ENCODE measurements at places on chromosomes 5 and 9. TPM values are rescaled to one million over a fixed set of nuclear protein-coding genes. Genes with fewer than 3 reads are reported as not detected.

DNA sequence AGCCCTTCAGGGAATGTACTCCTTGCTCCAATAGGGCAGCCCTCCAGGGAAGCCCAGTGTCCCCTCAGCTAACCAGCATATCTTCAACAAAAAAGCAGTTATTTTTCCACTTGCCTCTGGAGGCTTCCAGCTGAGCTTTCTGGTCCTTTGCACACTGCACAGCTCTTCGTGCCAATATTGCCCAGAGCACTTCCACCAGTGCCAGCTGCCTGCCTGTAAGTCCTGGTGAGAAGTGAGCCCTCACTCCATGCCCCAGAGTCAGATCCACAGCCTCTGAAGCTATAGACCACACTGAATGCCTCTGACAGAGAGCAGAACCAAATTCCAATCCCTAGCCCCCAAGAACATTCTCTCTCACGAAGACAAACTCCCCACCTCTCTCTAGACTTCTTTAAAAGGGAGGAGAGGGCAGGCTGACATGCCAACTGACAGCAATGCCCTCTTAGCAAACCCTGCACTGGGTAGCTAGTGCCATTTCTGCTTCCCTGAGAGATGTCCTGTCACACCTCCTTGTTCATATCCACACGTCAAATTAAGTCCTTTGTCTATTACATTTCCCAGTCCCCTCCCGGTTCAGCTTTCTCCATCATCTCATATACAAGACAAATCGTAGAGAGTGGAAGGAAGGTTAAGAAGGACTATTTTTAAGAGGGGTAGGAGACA lies 12.7 kb upstream of the HEXB start:
- no peak overlapping the region for H3K27ac ChIP-seq
- H3K27me3 ChIP-seq, result peaks cover 13% of the 10 kb centered on the region
- no peak for DNase-seq
- H3K36me3 ChIP-seq, result no peaks in the 10 kb centered on the region
- no peak overlapping the region for H3K4me3 ChIP-seq
- no peaks in the 10 kb centered on the region for H3K4me1 ChIP-seq

Gene PCDHB1
- not detected for total RNA-seq

GRCh38 chr9:121838746-121839669 lies 187.6 kb downstream of the DAB2IP start:
- H3K36me3 ChIP-seq, result no peaks in the 10 kb centered on the region
- H3K27me3 ChIP-seq, result peaks cover 8% of the 10 kb centered on the region
- no peak overlapping the region for H3K27ac ChIP-seq

GRCh38 chr9:82020331-82020730 lies 31.8 kb downstream of the SPATA31D1 start:
- H3K4me1 ChIP-seq, result no peaks in the 10 kb centered on the region
- H3K27ac ChIP-seq, result no peak overlapping the region
- no peak for DNase-seq
- no peak overlapping the region for H3K4me3 ChIP-seq

DNA sequence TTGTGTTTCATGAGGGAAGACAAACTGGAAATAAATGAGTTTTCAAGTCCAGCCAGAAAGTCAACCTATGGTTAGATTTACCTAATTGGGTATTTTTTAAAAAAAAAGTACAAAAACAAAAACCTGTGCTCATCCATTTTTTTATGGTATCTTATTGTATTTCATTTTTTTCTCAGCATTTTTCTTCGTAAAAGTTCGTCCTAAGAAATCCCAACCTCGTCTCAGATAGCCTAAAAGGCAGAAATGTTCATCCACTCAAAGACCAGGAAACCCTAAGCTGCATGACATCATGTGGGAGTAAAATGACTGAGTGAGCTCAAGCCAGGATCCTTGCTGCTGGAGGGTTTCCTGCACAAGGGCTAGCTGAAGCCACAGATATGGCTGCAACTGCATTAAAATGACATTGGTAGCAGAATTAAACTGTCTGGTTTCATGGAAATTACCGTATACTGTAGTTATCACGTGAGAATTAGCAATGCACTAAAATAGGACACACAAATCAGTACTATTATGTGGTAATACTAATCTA lies 70.4 kb downstream of the NFIB start:
- no peak overlapping the region for H3K27ac ChIP-seq
- H3K27me3 ChIP-seq, result no peaks in the 10 kb centered on the region
- H3K36me3 ChIP-seq, result no peaks in the 10 kb centered on the region
- no peak overlapping the region for H3K4me3 ChIP-seq

DNA sequence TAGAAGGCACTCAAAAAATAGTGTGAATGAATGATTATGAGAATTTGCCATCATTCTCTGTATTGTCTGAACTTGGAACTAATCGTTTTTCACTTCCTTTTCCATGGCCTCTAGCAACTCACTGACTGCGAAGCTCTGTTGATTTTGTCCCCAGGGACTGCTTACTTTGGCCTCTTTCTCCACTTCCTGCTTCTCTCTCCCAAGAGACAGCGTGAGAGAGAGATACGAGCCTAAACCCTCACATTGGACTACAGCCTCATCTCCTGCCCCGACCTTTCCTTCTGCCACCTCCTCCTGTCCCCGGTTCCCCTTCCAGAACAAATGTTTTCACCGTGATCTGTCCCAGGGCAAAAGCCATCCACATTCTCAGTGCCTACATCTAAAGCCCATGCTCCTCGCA lies 300.8 kb upstream of the PANK3 start:
- no peaks in the 10 kb centered on the region for H3K36me3 ChIP-seq
- H3K27ac ChIP-seq, result no peak overlapping the region
- DNase-seq, result no peak

Gene MYMK
- not detected for total RNA-seq

Gene CDX1
- not detected for total RNA-seq

- no peaks in the 10 kb centered on the region for H3K4me1 ChIP-seq
- no peak for DNase-seq
- H3K27me3 ChIP-seq, result no peaks in the 10 kb centered on the region
- H3K4me3 ChIP-seq, result no peak overlapping the region
- H3K27ac ChIP-seq, result no peak overlapping the region
Measured at GRCh38 chr9:135183069-135183468, 95.6 kb downstream of the OLFM1 start.

GRCh38 chr5:135433681-135434426 lies 13.3 kb downstream of the DCANP1 start:
- H3K4me1 ChIP-seq, result no peaks in the 10 kb centered on the region
- no peak overlapping the region for H3K27ac ChIP-seq
- H3K36me3 ChIP-seq, result no peaks in the 10 kb centered on the region
- H3K4me3 ChIP-seq, result no peak overlapping the region
- H3K27me3 ChIP-seq, result peaks cover 31% of the 10 kb centered on the region

- H3K36me3 ChIP-seq, result no peaks in the 10 kb centered on the region
- peaks cover 14% of the 10 kb centered on the region for H3K4me1 ChIP-seq
- H3K4me3 ChIP-seq, result peak overlapping the region; percentile 81
Measured at GRCh38 chr9:125746774-125747052, 460 bp upstream of the PBX3 start.

DNA sequence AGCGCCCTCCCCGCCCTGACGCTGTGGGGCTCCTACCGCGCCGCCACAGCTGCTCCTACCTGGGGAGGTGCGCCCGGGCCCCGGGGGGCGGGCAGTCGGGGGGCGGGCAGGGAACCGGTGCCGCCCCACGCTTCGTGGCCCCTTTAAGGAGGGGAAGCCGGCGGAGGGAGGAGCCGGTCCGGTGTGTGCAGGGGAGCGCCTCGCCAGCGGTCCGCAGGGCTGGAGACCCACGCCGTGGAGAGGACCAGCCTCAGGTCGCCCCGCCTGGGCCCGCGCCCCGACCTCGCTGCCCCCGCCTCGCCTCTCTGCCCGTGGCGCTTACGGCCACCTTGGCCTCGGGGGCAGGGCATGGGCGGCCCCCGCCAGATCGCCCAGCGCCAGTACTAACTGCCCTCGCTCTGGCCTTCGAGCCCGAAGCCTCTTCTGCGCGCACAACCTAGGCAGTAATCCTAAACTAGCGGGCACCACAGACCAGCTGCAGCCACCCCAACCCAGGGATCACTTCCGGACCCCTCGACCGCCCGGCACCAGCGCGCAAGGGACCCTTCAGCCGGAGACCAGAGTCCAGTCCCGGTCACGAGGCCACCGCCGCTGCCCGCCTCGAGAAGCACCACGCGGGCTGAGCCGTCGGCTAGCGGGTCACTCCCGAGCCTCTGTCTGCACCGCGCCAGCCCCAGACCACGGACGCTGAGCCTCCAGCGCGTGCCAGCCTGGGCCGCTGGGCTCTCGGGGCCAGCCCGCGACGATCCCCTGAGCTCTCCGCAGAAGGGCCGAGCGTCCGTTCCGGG lies at the start of gene FOXE1:
FOXE1 (plus strand) TSS at position 171 of the 788 bp plus-strand sequence. CDS start 689 bp downstream, outside the sequence.
- no peak within 1 kb of the TSS for H3K27ac ChIP-seq
- H3K4me3 ChIP-seq, result peak within 1 kb of the TSS; percentile 51
- peaks cover 54% of the 10 kb centered on the region for H3K4me1 ChIP-seq
- no peaks in the 10 kb centered on the region for H3K36me3 ChIP-seq
- no peak for DNase-seq

DNA sequence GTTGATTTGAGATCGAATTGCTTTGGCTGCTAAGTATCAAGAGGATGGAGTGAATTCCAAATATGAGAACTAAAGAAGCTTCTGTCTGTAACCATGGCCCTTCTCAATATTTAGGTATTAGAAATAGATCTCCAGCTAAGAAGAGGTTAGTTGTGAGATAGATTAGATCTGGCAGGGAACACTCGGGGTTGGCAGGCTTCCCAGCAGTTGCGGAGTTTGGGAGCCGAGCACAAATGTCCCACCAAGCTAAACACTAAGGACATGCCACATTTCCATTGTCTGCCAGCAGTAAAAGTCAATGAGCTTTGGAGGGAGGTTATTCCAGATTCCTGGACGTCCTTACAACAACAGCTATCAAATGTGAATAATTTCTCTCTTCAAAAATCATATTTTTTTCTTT lies 85.8 kb downstream of the TAF11L14 start:
- no peak overlapping the region for H3K27ac ChIP-seq
- H3K4me3 ChIP-seq, result no peak overlapping the region
- H3K27me3 ChIP-seq, result no peaks in the 10 kb centered on the region
- H3K4me1 ChIP-seq, result no peaks in the 10 kb centered on the region

Gene CCL21
- not detected for total RNA-seq

DNA sequence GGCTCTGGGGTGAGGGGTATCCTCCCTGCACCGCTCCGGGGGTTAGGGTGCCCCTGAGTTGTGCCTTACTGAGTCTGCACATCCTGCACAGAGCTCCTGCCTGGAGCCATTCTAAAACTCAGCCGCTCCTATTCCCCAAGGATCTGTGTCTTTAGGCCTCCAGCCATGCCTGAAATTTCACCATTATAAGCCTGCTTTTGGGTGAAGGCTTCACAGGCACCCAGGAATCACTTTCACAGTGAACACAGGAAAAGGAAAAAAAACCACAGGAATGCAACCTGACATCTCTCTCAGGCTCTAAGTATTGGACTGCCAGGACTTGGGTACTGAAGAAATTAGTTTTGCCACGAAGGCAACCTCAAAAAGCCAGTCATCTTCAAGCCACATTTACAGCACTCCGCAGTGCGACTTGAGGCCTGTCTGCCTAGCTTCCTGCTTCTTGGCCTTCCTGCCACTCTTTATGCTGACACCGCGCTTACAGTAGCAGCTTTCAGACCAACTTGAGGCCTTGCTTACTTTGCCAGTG lies 30.9 kb downstream of the GALNT10 start:
- peaks cover 10% of the 10 kb centered on the region for H3K36me3 ChIP-seq
- peak overlapping the region; percentile 71 for H3K27ac ChIP-seq
- H3K27me3 ChIP-seq, result no peaks in the 10 kb centered on the region

Gene GAS1
- total RNA-seq, result not detected

Gene COL27A1
- total RNA-seq, result 0.90 TPM

DNA sequence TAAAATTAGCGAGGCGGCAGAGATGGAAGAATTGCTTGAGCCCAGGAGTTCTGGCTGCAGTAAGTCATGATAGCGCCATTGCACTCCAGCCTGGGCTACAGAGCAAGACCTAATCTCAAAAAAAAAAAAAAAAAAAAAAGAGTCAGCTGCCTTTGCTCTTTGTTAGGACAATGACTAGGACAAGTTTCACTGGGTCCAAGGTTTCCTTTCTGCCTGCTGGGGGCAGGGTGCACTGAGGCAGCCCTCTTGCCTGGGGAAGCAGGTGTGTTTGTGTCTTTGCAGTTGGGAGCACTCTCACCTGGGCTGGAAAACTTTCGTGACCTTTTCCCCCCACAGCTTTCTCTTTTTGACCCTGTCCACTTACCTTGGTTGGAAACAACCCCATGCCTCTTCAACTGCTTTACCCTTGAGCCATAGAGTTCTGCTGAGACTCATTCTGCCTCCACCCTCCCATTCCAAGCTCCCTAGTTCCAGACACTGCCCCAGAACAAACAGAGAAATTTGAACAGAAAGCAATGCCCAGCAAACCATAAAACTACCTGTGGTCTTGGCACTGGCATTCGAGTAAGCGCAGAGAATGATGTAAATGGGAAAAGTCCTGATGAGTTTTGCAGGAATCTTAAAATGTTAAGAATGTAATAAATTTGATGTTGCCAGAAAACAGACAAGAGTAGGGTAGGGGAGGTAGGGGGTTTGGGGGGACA lies 17.0 kb upstream of the MYO10 start:
- no peak for DNase-seq
- H3K4me3 ChIP-seq, result no peak overlapping the region
- H3K36me3 ChIP-seq, result no peaks in the 10 kb centered on the region
- H3K4me1 ChIP-seq, result no peaks in the 10 kb centered on the region

GRCh38 chr9:107587191-107587963 lies 97.8 kb upstream of the KLF4 start:
- DNase-seq, result no peak
- H3K36me3 ChIP-seq, result no peaks in the 10 kb centered on the region
- H3K4me3 ChIP-seq, result no peak overlapping the region
- H3K27me3 ChIP-seq, result no peaks in the 10 kb centered on the region

- H3K27ac ChIP-seq, result no peak overlapping the region
- no peak overlapping the region for H3K4me3 ChIP-seq
- DNase-seq, result no peak
- no peaks in the 10 kb centered on the region for H3K36me3 ChIP-seq
Measured at GRCh38 chr5:2847608-2848007, 96.1 kb upstream of the IRX2 start.

DNA sequence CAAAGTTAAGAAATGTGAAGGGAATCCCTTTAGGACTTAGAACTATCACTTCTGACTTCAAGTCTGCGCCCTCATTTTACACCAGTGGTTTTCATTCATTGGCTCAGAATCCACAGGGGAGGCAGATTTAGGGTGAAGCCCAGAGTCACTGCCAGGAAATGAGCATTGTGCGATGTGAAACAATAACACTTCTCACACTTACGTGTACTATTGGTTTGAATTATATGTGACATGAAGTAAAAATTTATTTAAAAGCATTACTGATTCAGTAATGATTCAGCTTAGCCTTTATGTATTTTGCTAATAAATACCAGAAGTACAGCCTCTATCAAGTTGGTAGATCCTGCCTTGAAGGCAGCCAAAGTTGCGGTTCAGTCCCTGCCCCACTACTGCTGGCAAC lies 98.6 kb downstream of the PAM start:
- no peak overlapping the region for H3K27ac ChIP-seq
- H3K36me3 ChIP-seq, result no peaks in the 10 kb centered on the region
- no peak overlapping the region for H3K4me3 ChIP-seq
- DNase-seq, result no peak

Measured in T-cell (primary cell).